ENCODE measurements at places on chromosomes 2 and 18.

DNA sequence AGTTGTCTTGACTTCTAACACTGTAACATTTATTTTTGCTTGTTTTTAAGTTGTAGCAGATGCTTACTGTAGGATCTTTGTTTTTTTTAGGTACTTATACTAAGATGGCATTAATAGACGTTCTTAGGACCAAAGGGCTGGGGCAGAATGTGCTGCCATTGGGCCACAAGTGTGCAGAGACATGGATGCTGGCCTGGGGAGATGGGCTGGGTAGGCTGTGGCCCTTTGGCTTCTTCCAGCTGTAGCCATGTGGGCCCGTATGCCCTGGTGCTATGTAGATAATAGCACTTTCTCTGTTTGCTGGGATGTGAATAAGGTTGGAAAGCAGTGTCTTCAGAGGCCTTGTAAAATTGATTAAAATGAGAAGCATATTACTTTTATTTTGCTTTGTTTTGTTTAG is 18.8 kb downstream of the RAB31 start:
- no peak for DNase-seq

DNA sequence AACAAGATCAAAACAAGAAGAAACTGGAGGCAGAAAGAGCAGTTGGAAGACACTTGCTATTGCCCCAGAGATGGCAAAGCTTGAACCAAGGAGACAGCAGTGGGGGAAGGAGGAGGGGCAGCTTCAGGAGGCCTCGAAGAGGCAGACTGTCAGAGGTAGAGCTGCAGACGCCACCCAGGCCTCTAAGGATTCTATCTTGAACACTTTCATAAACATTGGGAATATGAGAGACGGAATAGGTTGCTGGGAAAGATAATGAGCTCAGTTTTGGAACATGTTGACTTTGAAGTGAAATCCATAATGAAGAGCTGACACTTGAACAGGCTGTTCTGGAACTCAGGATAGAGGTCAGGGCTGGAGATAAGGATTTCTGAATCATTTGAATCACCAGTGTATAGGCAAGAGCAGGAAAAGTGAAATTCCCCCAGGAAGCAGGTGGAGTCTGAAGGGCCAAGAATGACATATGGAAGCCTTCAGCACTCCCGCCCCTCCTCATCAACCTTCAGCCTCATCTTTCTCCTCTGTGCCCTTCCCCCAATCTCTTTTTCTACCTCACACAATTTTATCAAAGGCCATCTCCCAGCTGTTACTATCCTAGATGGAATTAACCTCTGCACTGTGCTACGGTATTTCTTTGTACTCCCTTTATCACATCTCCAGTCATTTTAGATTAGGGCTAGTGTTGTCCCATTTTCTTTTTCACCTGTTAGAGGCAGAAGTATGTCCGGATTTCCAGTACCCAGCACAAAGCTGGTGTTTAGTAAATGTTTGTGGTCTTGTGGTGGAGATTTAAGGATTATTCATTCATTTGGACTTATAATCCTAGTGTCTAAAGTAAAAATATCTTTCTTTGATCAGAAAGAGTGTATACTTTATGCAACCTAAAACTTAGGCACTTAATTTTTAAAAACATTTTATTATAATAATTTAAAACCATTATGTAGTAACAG is 47.5 kb upstream of the RTN4 start:
- no peak for DNase-seq

DNA sequence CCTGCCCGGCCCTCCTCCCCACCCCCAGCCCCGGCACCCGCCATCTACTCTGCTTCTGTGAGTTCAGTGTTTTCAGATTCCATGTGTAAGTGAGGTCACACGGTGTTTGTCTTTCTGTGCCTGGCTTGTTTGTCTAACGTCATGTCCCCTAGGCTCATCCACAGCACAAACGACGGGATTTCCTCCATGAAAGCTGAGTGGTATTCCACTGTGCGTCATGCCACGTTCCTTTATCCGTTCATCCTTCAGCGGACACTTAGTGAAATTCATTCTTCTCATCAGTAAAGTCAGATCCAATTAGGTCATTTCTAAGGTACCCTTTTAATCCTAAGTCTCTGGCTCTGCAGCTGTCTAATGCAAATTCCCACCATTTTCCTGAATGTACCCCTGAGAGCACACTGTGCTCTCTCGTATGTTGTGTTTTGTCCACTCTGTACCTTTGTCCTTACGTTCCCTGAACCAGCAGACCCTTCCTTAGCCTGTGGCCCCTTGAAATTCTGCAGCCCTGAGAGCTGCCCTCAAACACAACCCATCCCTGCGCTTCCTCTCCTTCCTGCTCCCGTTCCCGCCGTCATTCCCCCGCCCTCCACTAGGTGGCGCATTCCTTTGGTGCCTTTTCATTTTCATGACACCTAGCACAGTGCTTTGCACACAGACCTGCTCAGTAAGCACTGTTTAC is 44.1 kb downstream of the TRAPPC12 start:
- no peak for DNase-seq

GRCh38 chr18:54280220-54280569 is 10.9 kb downstream of the POLI start:
- no peak for DNase-seq

DNA sequence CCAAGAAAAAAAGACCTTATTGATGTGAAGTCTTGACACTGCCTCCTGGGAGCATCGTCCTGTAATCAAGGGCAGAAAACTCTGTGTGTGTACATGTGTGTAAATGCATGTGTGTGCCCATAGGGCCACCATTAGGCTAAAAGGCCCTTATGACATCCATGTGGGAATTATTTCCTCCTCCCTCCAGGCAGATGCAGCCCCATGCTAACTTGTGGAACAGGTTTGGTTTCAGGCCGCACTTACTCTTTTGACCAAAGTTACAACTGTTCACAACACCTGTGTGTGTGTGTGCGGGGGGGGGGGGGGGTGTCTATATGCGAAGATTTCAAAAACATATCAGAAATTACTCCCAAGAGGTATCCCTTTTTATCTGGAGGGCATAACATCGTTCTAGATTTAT is 87.4 kb upstream of the SLC14A2 start:
- no peak for DNase-seq

- DNase-seq, result no peak
These were observed 277.9 kb downstream of the DCC start for GRCh38 chr18:52617931-52618330.

Measured in NCI-H2081 treated with DMSO at 0.1 percent for 48 hours (cell line).